ENCODE measurements at places on chromosomes 6 and 20.

- DNase-seq, result no peak
Observed at GRCh38 chr6:100257793-100258395, 206.8 kb downstream of the SIM1 start.

DNA sequence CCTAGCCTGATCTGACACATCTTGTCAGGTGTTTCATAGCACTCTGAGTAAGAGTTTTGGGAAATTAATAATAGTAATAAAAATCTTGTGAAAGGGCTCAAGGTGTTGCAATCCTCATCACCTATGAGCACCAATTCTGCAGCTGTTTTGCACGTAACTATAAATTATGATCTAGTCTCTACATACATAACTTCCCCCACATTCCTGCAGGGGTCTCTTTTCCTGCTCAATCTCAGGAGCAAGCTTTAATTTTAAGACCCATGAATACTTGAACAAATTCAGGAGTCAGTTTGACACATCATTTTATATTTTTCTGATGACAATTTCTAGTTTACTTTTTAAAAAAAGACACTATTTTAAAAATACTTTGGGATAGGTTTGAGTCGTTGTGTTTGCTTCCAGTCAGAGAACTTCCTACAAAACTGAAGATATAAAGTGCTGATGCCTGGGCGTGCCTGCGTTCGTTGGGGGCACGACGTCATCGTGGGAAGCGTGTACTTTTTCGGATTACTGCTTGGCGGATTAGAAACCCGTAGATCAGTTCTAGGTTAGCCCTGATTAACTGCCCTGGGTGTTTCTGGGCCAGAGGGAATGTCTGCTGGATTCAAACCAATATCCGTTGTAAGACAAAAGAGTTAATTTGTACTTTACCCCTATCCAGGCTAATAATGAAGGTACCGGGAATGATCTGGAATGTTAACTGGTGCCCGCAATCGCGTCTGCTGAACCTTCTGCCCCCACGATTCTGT, 1.0 kb upstream of the E2F3 start:
- peak; percentile 67 for DNase-seq

- DNase-seq, result no peak
Observed at GRCh38 chr6:33118525-33119123, 42.8 kb downstream of the HLA-DPB1 start.

DNA sequence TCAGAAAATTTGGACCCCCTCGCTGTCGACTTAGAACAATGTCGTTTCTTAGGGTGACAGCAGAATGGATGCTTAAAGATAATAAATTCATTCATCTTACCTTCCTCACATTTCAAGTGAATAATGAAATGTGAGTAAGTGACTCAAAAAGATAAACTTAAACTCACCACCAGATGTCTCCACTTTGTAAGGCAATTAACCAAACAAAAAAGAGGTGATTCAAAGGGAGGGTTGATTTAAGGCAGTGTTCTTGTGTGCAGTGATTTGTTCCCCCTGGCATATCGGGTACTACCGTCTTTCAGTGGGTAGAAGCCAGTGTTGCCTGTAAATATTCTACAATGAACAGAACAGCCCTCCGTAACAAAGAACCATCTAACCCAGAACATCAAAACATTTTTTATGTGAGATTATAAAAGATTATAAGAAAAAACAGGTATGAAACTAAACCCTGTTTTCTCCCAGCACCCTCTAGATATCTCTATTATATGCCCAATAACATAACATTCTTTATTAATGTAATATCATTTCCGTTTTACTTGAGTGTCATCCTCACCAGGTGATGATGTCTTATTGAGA, 589.7 kb downstream of the CBLN4 start:
- DNase-seq, result no peak

GRCh38 chr6:166598441-166599138, 12.1 kb upstream of the RAMACL start:
- peak; percentile 84 for DNase-seq

- DNase-seq, result no peak
Observed at GRCh38 chr6:35178932-35179832, 34.6 kb upstream of the SCUBE3 start.

- DNase-seq, result peak; percentile 64
Observed at GRCh38 chr20:32455171-32455900, 97.2 kb downstream of the ASXL1 start.

DNA sequence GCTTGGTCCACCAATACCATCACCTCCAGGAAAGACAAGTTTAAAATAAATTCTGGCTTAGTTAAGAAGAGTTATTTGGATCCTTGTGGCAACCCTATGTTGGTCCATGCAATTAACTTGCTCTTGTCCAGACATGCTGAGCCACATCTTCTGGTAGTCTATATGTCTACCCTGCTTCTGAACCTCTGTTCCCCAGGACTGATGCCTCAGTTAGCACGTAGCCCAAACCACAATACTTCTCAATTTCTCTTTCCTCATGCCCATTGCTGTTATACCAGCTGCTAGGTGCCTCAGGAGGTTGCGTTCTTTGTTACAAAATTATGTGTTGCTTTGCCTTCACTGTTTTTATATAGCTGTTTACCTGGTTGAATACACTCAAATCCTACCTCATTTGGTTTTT, 116.4 kb upstream of the KCNQ5 start:
- no peak for DNase-seq

- no peak for DNase-seq
Observed at GRCh38 chr6:24640166-24640565, 5.8 kb downstream of the KIAA0319 start.

- DNase-seq, result no peak
Observed at GRCh38 chr6:53727748-53728147, 62.2 kb upstream of the KLHL31 start.

- DNase-seq, result no peak
Observed at GRCh38 chr6:113588646-113589045, 268.5 kb upstream of the MARCKS start.

DNA sequence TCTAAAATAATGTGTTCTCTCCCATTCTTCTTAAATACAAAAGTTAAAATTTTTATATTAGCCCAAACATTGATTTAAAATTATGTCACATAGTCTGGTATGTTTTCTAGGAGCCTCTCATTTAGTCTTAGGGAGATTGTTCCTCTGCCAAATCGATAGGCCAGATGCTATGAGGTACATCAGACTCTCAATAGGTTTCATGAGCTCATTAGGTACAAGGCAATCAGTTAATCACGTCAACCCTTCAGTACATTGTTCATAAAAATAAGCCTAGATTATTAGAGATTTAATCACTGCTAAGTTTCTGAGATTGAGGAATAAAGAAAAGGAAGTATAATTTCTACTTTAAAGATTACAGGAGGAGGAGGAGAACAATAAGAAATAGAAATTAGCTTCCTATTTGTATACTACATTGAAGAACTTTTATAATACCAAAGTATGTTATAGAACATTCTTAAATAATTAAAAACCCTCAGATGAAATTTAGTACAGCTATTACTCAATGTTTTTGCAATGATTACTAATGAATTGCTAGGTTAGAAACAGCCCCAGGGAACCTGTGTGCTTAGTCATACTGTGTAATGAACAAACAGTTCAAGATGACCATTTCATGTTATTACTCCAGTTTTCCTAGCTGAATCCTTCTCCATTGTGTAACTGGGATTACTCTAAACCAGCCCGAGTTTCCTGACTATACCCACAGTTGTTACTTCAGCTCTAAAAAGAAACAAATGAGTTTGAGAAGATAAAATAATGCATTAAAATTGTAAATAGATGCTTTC, 117.0 kb downstream of the BMP5 start:
- no peak for DNase-seq

DNA sequence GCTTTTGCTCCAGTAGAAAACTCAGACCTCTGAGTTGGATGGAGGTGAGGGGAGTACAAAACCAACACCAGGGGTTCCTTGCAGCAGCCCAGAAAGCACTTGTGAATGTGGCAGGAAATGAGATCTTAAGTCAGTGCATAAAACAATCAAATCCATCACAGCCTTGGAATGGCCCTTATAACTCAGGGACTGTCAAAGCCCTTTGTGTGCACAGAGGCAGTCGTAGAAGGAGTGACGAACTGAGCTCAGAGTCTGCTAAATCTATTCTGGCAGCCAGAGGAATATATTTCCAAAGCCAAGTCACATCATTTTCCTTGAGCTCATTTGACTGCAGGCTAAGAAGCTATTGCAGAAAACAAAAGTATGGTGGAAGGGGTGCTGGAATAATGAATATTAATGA, 676.6 kb downstream of the DHX35 start:
- no peak for DNase-seq

- DNase-seq, result no peak
Observed at GRCh38 chr6:72783666-72784065, 161.8 kb downstream of the KCNQ5 start.

DNA sequence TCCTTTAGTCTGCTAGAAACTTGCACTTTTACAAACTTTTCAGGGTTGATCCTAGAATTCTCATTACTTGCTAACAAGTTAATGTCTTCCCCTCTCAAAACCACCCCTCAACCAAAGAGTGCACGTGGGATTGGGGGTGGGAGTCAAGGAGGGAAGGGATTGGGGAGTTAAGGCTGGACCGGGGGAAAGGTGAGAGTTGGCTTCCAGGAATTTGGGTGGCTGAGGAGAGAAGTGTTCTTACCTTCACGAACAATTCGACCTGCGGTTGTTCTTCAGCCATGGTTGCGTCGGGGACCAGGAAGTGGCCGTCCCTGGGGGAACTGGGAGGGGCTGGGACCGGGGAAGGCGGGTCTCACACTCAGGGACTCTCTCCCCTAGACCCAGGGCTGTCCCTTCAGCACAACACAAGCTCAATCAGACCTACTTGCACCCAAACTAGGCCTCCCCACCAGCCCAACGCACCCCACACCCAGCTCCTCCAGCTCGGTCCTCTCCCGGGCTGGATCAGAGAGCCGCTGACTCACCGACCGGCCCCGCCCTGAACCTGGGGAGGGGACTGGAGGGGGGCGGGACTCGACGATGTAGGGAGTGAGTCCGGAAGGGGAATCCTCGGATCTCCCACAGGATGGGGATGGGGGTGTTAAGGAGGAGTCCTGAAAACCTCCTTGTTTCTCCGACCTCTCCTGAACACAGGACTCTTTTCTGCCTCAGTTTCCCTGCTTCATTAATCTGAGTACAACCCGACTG, at the start of gene CLIC1:
CLIC1 (minus strand) TSS at position 510 of the 747 bp plus-strand sequence; CDS start at position 280, 230 bp downstream.
- peak; percentile 95 for DNase-seq

DNA sequence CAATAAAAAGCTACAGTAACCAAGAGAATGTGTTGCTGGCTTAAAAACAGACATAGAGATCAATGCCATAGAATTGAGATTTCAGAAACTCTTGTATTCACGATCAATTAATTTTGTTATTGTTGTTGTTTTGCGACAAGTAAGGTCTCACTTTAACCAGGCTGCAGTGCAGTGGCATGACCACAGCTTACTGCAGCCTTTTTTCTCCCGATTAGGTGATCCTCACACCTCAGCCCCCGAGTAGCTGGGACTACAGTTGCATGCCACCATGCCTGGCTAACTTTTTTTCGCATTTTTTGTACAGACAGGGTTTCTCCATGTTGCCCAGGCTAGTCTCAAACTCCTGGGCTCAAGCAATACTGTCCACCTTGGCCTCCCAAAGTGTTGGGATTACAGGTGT, 42.2 kb downstream of the RANBP9 start:
- DNase-seq, result no peak

DNA sequence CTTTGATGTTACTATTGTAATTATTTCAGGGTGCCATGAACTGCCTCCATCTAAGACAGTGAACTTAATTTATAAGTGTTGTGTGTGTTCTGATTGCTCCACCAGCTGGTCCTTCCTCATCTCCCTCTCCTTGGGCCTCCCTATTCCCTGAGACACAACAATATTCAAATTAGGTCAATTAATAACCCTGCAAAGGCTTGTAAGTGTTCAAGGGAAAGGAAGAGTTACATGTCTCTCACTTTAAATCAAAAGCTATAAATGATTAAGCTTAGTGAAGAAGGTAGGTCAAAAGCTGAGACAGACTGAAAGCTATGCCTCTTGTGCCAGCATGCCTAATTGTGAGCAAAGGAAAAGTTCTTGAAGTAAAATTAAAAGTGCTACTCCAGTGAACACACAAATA, 35.5 kb upstream of the TMEM217 start:
- no peak for DNase-seq

DNA sequence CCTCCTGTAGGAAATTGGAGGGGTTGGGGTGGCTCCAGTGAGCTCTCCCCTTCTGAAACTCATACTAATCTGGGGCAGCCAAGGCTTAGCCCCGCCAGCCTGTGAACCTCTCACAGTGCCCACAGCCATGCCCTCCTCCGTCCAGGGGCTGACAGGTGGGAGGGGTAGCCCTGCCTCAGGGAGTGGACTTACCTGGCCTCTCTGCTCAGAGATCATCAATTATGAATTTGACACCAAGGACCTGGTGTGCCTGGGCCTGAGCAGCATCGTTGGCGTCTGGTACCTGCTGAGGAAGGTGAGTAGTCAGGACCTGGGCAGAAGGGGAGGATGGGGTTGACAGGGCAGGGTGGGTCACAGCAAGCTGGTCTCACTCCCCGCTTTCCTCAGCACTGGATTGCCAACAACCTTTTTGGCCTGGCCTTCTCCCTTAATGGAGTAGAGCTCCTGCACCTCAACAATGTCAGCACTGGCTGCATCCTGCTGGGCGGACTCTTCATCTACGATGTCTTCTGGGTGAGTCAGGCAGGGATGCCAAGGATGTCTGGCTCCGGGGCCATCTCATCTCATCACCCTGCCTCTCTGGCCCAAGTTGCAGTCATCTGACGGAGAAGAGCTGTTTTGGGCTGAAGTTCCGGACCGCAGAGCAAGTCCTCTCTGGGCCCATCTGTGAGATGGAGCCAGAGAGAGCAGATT, 34.7 kb downstream of the HM13 start:
- no peak for DNase-seq

GRCh38 chr6:36852481-36853147, 13.4 kb upstream of the CPNE5 start:
- no peak for DNase-seq

DNA sequence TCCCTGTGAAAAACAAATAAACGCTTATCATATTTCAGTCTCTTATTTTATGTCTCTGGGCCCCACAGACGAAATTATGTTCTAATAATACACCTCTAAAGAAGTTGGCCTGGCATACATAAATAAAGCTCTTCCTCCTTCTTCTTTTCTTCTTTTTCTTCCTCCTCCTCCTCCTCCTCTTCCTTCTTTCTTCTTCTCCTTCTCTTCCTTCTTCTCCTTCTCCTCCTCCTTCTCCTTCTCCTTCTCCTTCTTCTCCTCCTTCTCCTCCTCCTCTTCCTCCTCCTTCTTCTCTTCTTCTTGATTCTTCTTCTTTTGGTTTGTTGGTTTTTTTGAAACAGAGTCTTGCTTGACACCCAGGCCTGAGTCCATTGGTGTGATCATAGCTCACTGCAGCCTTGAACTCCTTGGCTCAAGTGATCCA, 41.8 kb upstream of the PTPN1 start:
- no peak for DNase-seq

DNA sequence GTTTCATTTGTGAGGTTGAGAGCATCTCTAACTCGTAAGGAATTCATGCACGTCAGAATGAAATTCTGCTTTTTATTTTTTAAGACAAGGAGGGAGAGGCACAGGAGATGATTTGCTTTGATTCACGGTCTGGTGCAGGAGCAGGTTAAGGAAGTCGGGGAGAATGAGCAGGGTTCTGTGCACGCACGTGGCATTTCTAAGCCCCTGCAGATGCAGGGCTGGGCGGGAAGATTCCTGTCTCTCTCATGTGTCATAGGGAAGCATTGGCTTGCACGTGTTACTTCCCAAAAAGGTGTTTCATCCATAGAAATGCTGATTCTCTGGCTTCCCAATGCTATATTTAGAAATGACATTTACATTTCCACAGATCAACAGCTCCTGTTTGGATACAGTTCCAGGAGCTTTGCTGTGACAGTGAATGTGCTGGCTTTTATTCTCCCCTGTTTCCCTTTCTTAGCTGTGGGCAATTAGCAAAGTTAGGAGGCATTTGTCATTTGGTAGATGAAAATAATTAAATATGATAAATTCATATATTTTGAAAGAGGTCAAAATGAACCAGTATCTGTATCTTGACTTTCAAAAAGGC, 119.7 kb upstream of the ZFP64 start:
- no peak for DNase-seq

All from sigmoid colon (tissue), 7 donors.